C1 segment of cervical spinal cord (tissue), 14 donors: ENCODE measurements at places on chromosomes 16 and 17.
A peak's percentile ranks its signal among the peaks of the same experiment; 100 is the strongest.

DNA sequence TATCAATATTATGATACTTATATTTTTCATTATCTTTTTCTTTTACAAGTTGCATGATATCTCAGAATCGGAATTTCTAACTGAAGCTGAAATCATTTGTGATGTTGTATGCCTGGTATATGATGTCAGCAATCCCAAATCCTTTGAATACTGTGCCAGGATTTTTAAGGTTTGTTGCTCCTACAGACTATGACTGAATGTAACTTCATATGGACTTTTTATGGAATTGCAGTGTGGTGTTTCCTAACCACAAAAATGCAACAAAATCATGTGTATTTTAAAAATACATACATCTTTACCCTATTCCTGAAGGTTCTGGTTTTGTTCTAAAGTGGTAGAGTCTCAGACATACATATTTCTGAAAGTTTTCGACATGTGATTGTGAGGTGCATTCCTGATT is 58.8 kb upstream of the RHBDL3 start:
- DNase-seq: no peak

DNA sequence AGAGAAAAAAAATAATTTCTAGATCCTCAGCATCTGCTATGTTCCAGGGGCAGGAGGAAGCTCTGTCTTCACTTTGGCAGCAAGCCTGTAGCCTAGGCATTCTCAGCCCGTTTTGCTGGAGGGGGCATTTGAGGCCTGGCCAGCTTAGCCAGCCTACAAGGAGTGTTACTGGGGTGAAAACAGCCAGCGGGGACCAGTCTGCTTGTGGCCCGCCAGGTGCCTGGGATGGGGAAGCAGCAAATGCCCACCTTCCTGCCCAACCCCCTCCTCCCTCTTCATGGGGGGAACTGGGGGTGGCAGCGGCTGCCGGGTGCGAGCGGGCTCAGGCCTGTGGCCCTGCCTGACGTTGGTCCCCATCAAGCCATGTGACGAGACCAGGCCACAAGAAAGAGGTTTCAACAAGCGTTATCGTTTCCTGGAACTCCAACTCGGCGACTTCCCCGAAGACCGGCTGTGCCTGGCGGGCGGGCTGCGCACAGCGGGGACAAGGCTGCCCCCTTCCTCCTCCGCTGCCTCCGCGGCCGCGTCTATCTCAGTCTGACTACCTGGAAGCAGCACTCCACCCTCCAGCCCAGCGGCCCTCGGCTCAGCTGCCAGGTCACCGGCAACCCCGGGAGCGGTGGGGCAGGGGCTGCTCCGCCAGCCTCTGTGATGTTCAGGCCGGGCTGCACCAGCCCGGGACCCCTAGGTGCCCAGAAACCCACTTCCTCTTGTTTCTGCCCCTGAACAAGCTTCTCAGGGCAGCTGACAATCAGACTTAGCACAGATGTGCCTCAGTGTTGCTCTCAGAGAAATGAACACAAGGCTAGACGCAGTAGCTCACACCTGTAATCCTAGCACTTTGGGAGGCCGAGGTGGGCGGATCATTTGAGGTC is 22.9 kb downstream of the SOCS1 start:
- no peak for DNase-seq

GRCh38 chr16:67672739-67673662 is 6.4 kb downstream of the C16orf86 start:
- DNase-seq: no peak

- no peak for DNase-seq
These were observed 11.4 kb upstream of the ARHGAP23 start for GRCh38 chr17:38416840-38417209.

- no peak for DNase-seq
These were observed 14.7 kb upstream of the TMEM220 start for GRCh38 chr17:10744501-10745000.

DNA sequence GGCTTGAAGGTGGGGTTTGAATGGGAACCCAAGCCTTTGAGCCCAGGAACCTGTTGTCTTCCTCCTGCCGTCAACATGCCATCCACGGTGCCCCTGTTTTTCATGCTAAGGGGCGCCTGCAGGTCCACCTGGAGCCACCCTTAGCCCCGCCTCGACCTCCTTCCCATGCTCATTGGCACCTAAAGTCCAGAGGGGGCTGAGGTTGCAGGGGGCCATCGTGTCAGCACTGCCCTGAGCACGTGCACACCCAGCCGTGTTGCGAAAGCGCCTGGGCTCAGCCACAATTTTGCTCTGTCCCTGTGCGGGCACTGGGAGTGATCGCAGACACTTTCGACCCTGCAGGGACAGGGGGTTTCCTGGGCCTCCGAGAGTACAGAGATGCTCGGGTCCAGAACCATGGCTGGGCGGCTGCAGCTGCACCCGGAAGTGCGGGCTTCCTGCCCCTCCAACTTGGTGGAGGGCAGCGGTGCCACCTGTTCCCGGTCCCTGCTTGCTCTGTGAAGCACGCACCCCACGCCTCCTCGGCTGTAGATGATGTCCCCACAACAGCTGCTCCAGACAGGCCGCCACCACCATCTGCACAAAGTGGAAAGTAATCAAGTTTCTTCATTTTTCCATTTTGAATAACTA is 454.7 kb downstream of the CDH8 start:
- no peak for DNase-seq

DNA sequence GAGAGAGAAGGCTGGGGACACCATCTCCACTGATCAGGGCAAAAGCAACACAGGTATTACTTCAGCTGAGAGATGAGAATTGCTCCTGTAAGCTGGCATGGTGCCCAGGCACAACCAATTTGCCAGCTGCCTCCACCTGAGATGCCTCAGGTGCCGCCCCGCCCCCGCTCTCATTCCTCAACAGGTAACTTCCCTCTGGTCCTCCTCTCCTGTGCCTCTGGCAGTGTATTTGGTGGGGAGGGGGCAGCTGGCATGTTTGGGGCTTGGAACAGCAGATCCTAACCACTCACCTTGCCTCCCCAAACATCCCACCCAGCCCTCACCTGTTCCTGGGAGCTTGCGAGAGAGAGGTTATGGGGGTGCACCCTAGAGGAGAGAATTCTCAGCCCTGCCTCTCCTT is 2.9 kb upstream of the SRCIN1 start:
- no peak for DNase-seq

GRCh38 chr17:44530896-44531418 is 26.3 kb upstream of the FZD2 start:
- no peak for DNase-seq

DNA sequence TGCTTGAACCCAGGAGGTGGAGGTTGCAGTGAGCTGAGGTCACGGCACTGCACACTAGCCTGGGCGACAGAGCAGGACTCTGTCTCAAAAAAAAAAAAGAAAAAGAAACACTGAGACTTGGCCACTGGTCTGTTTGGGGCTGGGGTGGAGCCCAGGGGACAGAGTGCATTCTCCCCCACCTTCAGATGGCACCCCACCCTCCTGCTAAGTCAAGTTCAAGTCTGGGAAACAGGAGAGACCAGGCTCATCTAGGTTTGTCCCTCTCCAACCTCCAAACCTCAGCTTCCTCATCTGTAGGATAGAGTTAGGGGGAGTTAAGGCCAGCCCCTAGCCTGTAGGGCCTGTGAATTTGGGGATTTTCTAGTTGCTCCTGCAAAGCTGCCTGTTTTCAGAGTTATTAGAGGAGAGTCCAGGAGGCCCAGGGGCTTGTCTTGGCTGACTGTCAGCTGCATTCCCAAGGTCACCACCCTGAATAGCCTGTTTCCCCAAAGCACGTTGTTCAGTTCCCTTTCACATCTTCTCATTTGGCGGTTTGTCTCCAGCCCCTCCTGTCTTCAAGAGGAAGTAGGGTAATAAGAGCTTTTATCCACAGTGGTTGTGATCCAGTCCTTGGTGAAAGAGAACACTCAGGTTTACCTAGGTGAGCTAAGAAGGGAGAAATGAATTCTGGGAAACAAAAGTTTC is 2.2 kb downstream of the MT3 start:
- no peak for DNase-seq

DNA sequence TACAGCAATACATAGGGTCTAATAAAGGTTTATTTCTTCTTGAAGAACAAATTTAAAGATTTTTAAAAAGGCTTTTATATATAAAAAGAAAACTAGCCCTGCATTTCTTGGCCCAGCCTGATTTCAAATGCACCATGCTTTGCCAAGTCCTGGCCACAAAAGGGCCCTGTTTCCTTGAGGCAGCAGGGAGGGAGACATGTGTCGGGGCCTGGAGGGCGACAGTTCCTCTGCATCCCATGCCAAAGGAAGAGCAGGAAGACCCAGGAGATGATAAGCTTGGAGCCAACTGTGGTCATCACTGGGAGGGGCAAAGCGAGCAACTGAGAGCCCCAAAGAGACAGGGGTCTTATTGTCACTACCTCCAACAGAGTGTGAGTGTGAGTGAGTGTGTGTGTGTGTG is 571.5 kb upstream of the PSMD7 start:
- no peak for DNase-seq

DNA sequence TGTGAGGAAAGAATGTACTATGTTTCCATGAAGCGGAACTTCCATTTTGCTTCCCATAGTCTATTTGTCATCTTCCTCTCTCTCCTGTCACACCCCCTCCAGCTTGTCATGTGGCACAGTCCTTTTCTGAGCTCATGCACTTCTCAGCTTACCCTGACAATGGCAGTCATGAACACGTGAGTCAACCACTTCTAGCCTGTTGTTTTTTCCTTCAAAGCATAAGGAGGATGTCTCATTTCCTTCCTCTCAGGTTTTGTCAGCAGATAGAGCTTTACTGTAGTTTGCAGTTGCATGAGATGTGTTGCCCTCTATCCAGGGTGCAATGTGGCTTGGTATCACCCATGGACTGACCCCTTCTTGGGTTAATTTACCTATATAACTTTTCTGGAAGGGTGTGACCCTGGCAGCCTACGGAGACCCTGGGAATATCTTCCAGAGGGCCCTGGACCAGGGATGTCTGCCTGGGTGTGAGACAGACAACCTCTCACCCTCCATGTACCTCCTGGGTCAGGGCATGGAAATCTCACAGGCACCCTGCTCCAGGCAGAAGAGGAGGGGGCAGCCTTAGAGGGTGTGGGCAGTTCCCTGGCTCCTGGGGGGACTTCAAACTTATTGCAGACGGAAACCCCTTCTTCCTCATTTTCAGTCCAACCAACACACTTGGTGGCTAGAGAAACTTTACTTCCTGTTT is 4.0 kb upstream of the ZNF267 start:
- DNase-seq: peak; percentile 44

- DNase-seq: no peak
These were observed 2.3 kb upstream of the UBTF start for GRCh38 chr17:44221862-44222111.

DNA sequence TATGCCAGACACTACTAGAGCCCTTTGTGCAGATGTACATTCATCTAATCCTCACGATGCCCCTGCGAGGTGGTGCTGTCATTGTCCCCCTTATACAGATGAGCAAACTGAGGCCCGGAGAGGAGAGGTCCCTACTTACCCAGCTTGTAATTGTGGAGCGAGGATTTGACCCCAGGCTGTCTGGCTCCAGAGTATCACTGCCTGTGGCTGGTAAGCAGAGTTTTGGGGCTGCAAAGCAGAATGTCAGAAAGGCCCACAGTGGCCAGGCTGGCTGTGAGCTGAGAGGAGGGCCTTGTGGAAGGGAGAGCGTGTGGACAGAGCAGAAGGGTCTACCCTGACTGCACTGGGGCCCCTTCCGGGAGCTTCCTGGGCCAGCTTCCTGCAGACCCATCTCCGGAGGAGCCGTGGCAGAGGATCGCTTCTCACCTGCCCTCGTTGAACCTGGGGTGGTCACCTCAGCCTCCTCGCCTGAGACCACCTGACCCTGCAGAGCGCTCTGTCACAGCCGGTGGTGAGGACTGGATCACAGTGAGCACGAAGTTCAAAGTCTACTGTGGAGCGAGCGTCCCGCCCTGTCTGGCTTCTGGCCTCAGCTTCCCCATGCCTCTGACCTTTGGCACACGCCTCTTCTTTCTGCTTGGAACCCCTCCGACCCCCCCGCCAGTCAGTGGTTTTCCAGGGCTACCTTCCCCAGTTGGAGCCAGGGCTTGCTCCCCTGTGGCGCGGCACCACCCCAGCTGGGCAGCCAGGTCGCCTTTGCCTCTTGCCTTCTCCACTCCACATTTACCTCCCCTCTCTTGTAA is 12.1 kb downstream of the CMIP start:
- no peak for DNase-seq

DNA sequence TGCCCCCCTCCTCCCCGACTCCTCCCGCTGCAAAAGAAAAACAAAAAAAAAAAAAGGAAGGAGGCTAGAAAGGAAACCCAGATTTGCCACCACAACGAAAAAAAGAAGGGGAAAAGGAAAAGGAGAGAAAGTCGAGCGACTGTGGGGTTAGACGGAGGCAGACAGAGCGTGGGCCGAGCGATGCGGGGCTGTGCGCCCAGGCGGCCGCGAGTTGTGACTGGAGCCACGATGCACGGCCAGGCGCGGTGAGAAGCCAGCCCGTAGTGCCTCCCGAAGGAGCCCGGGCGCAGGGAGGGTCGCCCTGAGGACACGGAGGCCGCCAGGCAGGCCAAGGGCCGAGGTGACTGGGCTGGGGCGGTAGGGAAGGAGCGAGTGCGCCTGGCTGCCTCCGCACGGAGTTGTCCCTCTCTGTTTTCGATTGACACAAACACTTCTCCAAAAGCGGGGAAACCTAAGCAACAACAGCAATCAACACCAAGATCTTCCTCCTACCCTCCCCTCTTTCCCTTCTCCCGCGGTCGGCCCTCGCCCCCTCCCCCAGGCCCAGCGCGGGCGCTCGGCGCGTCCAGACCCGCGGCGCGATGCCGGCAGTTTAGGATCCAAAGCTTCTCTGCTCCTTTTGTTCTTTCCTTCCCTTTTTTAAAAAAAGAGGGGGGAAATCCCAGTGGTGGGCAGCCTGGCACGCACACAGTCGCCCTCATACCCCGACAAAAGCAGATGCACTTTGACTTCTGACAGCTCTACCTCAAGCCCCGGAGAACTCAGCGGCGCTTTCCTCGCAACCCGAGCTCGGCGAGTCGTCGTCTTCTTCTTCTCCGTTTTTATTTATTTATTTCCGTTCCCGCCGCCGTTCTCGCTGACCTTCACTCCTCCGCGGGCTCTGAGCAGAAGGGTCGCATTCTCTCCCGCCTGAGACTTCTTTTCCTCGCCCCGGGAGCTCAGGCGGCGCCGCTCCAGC is at the start of gene LHX1:
TSS of gene LHX1 (plus strand) at position 475 of the 958 bp plus-strand sequence. CDS start 723 bp downstream, outside the sequence.
- no peak for DNase-seq

- DNase-seq: no peak
These were observed 42.2 kb downstream of the TBCD start for GRCh38 chr17:82793974-82794630.
